ENCODE measurements at places on chromosomes 13 and 19.

- DNase-seq = no peak
Observed at GRCh38 chr13:35792911-35793310, 316.4 kb upstream of the MAB21L1 start.

DNA sequence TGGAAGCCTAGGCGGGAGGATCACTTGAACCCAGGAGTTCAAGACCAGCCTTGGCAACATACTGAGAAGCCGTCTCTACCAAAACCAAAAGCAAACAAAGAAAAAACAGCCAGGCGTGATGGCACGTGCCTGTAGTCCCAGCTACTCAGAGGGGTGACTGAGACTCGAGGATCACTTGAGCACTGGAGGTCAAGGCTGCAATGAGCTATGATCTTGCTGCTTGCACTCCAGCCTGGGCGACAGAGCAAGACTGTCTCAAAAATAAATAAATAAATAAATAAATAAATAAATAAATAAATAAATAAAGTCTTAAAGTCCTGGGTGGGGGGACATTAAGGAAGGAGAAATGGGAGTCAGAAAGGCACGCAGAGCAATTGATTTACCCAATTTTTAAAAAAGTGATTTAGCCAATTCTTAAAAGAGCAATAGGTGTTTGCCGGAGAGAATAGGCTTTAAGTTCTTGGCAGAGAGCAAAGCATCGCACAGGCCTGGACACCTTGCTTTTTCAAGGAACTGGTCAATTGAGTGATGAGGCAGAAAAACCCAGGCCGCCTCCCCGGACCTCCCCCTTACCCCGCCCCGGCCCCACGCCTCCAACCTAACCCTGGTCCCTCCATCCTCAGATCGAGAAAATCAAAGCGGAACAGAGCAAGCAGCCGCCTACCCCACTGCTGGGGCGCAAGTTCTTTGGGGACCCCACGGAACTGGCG lies 9.5 kb upstream of the SHKBP1 start:
- DNase-seq = peak; percentile 26

- no peak for DNase-seq
Observed at GRCh38 chr13:113775451-113776145, 16.6 kb downstream of the TMEM255B start.

DNA sequence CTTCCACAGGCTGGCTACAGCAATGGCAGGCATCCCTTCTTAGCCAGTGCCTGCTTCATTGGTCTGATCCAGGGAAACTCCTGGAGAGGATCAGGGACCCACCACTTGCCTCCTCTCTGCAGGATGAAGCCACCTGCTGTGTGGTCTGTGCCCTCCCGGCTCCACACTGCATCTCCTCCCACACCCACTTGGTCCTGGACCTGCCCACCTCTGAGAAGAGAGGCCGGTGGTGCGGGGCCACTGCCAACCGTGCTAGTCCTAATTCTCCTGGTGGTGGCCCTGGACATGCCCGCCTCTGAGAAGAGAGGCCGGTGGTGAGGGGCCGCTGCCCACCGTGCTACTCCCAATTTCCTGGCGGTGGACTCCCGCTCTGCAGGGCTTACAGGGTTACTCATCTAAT lies 98.8 kb downstream of the COL4A1 start:
- DNase-seq = no peak

- DNase-seq = no peak
Observed at GRCh38 chr19:6761053-6761676, 6.1 kb downstream of the SH2D3A start.

GRCh38 chr19:14361824-14362223 lies 19.4 kb upstream of the ADGRE5 start:
- DNase-seq = peak; percentile 34

- no peak for DNase-seq
Observed at GRCh38 chr19:32921624-32922023, 50.1 kb downstream of the CEP89 start.

- no peak for DNase-seq
Observed at GRCh38 chr13:112757759-112758086, 67.9 kb downstream of the ATP11A start.

DNA sequence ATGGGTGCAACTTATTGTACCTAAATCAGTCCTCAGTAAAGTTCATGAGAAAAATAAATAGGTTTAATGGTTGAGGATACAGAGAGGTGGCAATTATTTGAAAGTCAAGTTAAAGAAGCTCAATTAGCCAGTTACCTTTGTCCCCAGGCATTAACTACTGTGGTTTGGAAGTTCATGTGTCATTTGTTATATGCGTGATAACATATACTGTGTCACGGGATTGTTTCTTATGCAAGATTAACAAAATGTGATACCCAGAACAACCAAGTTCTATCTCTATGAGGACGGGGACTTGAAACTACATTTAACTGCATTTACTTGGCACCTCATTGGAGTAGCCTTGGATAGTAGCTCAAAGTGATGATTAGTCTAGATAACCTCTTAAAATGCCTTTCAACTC lies 13.9 kb upstream of the KATNAL1 start:
- DNase-seq = no peak

DNA sequence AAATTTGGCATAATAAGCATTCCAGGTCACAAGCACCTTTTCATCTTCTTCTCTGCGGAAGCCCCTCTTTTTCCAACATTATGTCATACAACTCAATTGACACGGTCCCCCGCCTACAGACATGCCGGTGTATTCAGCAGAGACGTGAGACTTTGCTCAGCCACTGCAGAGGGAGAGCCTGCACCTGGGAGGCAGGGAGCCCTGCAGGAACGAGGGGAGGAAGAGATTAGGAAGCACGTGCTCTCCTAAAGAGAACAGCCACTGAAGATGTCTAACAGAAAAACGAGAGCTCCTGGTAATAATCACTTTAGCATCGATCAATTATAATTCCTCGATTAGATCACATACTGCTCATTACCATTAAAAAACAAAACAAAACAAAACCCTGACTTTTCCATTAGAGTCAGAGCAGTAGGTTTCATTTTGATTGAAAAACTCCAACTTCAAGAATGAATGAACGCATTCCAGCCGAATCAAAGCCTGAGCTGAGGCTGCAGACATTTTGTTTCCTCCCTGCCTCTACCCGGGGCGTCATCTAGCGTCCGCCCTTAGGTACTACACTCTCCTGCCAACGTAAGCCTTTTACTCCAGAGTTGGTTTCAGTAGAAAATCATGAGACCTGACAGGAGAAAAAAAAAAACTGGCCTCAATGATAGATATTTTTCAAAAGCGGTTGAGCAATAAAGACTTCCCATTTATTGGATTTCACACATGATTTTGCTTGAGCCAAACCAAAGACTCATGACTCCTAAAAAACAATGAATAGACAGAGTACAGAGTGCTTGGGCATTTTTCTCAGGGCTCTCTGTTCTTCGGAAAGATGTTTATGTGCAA lies 194.5 kb downstream of the KATNAL1 start:
- DNase-seq = peak; percentile 82

DNA sequence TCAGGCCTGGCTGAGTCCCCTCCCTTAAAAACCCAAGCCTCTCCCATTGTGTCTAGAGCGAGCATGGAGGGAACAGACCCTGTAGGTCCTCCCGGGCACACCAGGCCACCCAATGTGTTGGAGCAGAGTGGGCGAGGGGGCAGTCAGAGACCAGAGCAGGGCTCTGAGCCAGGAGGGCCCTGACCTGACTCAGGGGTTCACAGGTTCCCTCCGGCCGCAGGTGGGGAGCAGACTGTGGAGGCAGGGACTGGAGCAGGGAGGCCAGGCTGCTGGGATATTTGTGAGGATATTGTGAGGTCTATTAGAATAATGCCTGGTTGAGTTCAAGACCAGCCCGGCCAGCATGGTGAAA lies 1.6 kb upstream of the TYROBP start:
- DNase-seq = no peak

GRCh38 chr13:67408798-67409197 lies 178.7 kb upstream of the PCDH9 start:
- DNase-seq = no peak
